ENCODE measurements at places on chromosomes 5 and 9.

DNA sequence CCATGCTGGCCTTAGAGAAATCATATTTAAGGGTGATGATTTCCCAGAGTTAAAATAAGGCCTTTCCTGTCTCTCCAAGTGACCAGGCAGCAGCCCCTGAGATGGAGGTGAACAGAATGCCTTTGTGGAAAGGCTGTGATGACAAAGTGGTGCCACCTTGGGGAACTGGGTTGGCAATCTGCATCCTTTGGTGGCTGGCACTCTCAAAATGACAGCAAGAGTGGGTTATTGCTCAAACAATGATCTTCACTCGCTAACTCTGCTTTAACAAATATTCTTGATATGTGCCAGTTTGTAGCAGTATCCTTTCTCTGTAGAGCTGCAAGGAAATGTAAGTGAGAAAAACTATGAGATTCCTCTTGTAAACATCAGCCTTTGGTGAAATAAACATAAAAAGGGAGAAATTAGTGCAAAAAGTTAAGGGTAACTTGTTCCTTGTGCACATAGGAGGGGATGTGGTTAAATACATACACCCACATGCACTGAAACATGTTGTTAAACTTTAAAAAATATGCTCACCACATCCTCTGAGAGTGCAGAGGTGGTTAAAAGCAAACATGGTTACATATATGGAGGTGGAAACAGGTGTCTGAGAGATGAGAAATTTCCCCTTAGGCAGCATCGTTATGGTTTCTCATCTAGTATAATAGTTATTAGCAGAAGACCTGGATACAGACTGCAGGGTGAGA lies 373.4 kb upstream of the CTNND2 start:
- no peak for DNase-seq

- no peak for DNase-seq
Measured at GRCh38 chr5:3853362-3853761, 257.7 kb downstream of the IRX1 start.

- no peak for DNase-seq
Measured at GRCh38 chr9:22528485-22528884, 81.9 kb downstream of the DMRTA1 start.

DNA sequence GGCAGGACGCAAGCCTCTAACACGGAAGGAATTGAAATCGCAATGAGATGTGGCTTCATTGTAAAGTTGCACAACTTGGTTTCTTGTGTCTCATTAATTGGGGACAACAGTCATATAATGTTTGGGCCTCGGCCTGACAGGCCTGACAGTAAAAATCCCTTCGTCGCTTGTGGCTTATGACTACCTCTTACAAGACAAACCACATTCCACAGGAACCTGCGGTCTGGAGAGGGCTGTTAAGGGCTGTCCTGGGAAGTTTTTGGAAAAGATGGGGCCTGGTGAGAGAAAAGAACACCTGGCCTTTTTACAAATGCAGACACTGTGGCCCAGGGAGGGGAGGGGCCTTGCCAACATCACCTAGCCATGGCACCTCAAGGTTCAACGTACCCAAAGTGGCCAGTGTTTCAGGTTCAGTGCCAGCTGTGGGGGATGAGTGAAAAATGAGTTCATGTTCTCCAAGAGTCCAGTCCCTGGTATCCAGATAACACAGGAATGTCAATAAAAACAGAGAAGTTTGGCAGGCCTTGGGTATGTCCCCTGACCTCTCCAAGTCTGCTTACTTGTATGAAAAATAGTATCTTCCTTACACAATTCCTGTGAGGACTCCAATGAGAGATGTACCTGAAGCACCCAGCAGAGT lies 22.2 kb downstream of the SHB start:
- DNase-seq: no peak

- DNase-seq: no peak
Measured at GRCh38 chr5:154369682-154370081, 76.1 kb upstream of the SAP30L start.

DNA sequence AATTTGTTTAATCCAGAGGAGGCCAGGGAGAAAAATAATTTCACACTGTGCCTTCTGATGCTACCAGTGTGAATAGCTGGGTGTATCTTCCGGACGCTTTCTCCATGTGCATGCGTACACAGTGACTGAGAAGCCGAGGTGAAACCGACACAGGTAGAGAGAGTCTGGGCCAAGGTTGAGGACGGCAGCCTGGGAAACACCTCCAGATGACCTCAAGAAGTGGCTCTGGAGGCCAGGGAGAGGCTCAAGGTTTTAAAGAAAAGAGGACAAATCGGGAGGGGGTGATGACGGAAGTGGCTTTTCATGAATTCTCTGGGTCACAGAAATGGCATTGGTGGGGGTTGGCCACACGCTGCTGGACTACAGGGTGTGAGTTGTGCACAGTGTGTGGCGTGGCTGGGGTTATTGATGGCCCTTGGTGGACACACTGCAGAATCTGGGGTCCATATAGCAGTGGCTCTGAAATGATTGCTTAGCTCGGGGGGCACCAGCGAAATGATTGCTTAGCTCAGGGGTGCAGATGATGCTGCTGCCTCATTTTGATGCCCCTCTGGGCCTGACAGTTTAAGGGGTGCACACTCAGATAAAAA lies 34.1 kb upstream of the LRRC14B start:
- no peak for DNase-seq

DNA sequence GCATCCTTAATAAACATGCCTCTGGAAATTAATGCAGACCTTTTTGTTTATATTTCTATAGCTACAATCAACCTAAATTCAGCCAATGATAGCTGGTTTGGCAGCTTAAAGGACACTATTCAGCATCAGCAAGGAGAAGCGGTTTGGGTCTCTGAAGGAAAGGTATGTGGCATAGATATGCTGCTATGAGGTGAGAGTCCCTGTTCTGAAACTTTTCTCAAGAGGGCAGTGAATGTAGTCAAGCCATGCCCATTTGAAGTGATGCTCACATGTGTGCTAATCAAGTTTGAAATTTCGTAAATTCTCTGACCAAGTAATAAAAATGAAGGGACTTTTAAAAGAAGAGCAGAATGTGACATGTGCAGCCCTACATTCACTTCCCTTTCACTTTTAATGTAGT lies 72.6 kb downstream of the TJP2 start:
- DNase-seq: no peak

DNA sequence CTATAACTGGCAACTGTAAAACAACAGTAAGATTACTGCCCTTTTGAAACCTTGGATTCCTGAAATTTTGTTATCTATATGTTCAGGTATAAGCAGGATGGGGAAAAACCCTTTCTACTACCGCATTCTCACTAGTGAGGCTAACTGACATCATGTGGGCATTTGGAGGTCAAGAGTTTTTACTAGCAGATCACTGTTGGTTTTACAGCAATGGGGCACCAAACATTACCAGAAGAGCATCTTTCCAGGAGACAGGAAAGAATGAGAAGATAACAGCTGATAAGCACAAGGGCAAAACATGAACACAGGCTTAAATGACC lies 20.9 kb upstream of the TTC33 start:
- DNase-seq: no peak

DNA sequence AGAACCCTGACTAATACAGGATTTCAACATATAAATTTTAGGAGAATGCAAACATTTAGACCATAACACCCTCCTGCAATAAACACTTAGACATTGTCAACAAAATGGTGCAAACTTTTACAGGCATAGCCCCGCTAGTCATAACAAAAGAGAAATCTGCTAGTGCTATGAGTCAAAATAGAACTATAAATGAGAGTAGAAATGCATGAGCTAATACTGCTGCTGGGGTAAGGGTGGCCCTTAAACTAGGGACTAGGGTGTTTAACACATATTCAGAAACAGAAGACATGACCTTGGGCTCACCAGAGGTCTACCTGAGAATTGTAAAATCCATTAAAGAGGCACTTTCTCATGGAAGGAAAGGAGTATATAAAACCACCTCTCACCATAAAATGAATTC lies 131.6 kb downstream of the TLR4 start:
- no peak for DNase-seq

GRCh38 chr9:123542435-123543225 lies 186.6 kb downstream of the CRB2 start:
- DNase-seq: no peak

- DNase-seq: no peak
Measured at GRCh38 chr5:36495611-36496010, 110.8 kb upstream of the SLC1A3 start.

GRCh38 chr5:136001466-136001981 lies 27.3 kb upstream of the TGFBI start:
- no peak for DNase-seq

GRCh38 chr9:99823681-99824377 lies 2.1 kb downstream of the NR4A3 start:
- DNase-seq: no peak

- DNase-seq: no peak
Measured at GRCh38 chr9:99235926-99236634, 14.0 kb downstream of the SEC61B start.

DNA sequence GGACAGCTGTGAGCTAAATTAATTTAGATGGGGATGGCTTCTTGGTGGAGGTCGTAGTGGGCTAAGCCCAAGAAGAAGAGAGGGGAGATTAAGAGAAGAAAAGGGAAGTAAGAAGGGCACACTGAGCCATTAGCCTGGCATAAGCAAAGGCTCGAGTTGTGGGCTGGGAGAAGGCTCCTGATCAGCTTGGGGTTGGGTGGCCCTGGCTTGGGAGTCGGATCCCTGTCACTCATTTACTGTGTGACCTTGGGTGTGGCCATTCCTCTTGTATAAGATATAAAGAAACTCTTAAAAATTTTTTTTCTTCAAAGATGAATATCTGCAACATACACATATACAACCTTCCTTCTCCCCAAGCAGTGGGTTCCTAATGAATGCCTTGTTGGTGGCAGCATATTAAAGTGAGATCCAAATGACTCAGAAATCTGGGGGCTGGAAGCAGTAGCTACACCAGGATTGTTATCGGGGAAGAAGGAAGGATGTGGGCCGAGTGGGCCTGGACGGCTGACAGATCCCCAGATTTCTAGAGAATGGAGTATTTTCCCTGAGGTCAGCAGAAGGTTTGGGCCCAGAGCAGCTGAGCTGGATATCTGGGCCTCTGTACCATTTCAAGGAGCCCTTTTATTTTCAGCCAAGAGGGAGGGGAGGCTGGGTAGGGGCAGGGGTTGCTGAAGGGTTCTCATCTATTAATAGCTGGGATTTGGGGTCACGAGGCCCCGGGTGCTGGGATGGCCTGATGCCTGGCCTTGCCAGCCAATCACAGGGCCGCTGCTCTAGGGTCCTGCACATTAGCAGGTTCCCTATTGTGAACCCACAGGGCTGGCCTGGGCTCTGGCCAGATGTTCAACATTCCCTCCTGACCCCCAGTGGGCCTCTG lies 52.1 kb downstream of the PPARGC1B start:
- no peak for DNase-seq

DNA sequence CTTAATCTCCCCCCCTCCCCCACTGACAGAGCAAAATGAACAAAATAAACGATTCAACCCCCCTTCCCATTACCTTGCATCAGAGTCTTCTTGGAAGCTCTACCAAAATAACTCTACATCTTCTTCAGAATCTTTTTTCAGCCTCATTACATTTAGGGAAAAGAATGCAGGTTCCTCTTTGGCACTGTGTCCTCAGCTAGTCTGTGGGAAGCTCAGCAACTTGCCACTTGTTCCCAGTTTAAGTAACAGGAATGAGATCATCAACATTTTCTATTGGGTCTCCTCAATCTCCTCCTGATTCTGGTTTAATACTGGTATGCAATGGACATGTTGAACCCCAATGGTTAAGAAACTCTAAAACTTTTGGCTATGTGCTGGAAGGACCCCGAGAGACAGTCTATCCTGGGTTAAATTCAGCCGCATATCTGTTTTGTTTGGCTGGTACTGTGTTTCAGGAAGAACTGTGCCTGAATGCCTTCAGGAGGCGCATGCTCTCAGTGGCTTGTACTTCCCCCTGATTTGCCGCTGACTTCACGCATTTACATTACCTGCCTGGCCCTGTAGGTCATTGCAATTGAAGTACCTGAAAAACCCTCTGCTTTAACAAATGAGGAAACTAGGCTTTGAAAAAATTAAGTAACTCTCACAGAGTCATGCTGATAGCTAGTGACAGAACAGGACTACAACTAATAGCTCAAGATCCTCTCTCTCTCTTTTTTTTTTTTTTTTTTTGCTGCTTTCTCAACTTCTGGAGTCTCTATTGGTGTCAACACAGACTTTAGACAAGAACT lies 78.1 kb upstream of the HMHB1 start:
- DNase-seq: no peak

DNA sequence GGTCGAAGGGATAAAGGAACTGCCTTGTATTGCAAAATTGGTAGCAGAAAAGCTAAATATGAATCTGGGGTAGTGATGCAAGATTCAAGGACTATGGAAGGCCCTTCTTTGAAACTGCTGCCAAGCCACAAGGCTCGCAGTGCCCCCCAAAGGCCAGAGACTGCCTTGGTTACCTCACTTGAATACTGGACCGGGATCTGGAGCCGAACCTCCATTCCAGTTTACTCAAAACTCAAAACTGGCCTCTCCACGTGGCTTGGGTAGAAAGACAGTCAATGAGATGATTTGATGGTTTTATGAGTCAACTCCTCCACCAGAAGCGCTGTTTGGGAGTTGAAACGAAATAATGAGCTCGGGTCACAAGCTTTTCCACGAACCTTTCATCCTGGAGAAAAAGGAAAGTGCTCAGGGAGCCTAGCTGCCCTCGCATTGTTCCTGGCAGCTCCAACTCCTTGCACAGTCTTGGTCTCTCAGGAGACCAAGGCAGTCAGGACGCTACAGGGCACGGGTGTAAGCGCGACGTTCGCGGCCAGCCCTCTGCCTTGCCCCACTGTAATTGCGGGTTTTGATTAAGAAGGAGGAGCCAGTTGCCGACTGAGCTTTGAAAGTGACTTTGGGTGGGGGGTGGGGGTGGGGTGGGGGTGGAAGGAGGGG lies 2.8 kb downstream of the ST8SIA4 start:
- no peak for DNase-seq

DNA sequence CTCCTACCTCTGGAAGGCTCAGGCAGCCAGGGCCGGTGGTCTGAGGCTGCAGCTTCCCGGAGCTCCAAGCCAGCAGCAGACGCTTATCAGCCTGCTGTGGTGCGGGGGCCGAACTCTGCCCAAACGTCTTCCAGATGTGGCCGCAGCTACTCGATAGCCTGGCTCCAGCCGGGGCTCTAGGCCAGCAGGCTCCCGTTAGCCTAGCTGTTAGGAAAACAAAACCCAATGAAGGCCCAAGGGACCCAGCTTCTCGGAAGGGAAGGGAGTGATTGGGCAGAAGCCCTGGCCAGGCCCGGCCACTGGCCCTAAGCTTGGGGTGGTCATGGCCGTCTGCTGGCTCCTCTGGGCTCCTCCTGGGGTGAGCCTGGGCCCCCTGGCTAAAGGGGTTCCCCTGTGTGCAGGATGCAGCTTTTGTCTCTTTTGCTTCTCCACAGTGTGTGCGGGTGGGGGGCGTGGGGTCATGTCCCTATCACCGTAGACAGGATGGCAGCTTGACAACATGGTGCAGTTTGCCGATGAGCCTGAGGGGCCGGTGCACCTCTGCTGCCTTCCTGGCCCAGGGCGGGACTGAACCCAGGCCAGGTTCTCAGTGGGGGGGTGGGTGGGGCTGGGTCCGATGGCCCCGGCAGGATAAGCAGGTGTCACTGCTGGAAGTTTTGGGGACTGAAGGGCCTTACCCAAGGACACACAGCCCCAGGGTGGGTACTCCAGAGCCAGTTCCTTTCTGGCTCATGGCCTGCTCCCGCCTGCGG lies 18.7 kb downstream of the MYMK start:
- no peak for DNase-seq
